ENCODE measurements at places on chromosomes 1 and 21.

DNA sequence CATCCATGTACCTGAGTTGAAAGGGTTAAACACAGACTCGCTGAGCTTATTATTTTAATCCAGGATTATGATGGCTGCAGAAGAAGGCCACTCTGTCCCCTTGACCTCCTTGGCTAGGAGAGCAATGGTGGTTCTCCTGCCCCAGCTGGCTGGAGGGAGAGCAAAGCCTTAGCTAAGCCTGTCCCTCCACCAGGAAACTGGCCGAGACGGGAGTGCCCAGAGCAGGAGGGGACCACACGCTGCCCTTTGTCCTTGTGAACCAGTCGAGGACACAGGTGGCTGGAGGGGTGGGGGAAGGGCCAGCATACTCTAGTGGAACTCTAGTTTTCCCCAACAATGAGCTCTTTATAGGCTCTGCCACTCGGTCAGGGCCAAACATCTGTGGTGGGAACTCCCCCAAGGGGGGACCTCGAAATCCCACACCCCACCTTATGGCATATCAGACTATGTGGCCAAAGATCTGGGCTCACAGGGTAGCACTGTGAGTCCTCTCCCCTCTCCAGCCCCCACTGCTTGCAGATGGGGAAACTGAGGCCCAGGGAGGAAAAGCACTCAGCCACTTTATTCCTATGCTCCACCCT, 12.9 kb downstream of the KIAA1614 start:
- DNase-seq: peak; percentile 22

DNA sequence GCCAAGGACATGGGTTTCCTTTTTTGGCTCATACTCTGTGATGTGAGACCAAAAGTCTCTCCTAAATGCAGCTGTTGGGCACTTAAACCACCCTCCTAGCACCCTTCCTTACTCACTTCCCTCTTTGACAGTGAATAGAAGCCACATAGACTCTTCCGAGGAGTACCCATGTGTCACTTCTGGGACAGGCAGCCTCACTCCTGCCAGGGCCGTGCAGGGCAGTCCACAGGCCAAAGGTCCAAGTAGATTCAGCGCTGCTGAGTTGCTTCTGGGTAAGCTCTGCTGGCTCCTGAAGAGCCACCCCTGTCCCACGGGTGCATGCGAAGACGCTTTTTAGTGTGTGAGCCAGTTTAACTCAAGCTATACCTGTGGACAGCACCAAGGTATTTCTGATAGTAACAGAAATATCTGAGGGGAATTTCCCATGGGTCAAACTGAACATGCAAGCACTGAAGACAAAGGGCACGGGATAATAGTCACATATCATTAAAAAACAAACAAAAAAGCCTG, 36.8 kb upstream of the BMP8B start:
- no peak for DNase-seq

DNA sequence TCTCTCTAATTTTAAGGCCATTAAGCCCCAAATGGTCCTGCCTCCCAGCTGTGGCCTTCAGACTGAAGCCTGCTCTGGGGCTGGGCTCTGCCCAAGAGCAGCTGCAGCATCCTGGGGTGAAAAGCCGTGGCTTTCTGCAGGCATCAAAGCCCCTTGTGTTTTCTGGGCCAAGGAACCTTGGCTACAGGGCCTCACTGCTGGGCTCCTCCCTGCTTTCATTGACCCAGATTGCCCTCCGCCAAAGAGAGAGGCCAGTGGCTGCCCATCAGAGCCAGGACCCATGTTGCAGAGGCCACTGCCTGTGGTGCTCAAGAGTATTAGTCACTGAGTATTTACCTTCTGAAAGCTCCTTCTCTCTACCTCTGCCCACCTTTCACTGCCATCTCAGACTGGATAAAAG, 1.6 kb downstream of the ZNF648 start:
- no peak for DNase-seq

DNA sequence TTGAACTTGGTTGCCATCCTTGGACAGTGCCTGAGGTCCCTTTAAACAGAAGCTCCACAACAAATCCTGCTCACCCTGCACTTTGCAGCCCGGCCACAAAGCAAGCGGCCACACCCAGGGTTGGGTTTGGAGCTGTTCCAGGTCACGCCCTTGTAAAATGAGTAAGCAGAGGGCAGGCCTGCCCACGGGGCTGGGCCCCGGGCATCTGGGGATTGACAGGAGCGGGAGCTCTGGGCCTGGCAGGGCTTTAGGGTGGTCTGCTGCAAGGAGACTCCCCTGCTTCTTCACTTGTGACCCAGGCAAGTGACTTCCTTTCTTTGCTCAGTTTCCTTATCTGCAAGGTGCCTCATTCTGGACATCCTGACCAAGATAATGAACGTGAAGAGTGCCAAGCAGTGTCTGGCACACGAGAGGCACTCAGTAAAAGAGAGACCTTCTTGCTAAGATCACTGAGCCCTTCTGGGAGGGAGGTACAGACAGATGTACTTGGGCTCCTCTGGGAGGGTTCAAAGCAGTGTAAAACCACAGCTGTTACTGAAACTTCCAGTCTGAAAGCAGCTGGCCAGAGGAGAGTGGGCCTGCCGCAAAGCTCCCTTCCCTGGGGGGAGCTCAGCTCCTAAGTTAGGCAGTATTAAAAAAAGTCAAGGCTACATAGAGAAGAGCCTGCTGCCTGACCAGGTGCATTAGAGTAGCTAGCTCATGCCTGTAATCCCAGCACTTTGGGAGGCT, 2.6 kb downstream of the E2F2 start:
- peak; percentile 91 for DNase-seq

DNA sequence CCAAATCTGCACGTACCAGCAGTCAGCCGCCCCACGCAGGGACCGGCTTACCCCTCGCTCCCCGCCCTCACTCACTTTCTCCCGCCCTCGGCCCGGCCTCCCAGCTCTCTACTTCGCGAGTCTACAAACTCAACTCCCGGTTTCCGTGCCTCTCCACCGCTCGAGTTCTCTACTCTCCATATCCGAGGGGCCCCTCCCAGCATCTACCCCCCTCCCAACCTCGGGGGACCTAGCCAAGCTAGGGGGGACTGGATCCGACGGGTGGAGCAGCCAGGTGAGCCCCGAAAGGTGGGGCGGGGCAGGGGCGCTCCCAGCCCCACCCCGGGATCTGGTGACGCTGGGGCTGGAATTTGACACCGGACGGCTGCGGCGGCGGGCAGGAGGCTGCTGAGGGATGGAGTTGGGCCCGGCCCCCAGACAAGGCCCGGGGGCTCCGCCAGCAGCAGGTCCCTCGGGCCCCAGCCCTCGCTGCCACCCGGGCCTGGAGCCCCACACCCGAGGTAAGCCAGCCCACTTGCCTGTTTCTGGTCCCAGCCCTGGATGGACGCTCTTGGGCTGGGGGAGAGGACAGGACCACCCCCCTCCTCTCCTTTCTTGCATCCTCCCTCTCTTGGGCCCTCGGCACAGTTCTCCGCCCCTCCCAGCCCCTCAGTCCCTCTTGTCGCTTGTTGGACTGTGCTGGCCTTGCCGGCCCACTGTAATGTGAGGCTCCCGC, at the start of gene ARTN:
Gene ARTN (plus strand): TSS at position 416 of the 715 bp plus-strand sequence. CDS start 1,856 bp downstream, outside the sequence.
- DNase-seq: peak; percentile 63
